ENCODE measurements at places on chromosomes 12 and 14. TPM values are rescaled to one million over a fixed set of nuclear protein-coding genes. Genes with fewer than 3 reads are reported as not detected.

- DNase-seq = no peak
Measured at GRCh38 chr12:117967043-117967442, 1.7 kb downstream of the KSR2 start.

GRCh38 chr12:6605421-6606330 is 1.5 kb downstream of the CHD4 start:
- peak; percentile 38 for DNase-seq

- no peak for DNase-seq
Measured at GRCh38 chr14:96666088-96666487, 131.1 kb upstream of the VRK1 start.

DNA sequence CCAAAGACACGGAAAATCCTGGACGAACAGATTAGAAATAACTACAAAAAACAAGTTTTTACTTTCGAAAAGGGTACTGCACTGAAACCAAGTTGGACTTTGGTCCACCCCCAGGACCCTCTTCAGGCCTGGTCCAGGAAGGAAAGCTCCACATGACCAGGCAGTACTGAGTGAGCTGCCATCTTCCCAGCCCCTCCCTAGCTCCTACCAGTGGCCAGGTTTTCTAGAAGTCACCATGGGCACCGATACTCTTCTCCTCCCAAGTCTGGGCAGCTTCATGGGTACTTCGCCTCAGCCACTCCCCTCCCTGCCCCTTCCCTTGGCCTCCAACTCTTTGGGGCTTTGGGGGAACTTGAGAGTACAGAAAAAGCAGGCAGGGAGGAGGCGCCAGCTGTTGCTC is 6.6 kb downstream of the VAMP1 start:
- no peak for DNase-seq

DNA sequence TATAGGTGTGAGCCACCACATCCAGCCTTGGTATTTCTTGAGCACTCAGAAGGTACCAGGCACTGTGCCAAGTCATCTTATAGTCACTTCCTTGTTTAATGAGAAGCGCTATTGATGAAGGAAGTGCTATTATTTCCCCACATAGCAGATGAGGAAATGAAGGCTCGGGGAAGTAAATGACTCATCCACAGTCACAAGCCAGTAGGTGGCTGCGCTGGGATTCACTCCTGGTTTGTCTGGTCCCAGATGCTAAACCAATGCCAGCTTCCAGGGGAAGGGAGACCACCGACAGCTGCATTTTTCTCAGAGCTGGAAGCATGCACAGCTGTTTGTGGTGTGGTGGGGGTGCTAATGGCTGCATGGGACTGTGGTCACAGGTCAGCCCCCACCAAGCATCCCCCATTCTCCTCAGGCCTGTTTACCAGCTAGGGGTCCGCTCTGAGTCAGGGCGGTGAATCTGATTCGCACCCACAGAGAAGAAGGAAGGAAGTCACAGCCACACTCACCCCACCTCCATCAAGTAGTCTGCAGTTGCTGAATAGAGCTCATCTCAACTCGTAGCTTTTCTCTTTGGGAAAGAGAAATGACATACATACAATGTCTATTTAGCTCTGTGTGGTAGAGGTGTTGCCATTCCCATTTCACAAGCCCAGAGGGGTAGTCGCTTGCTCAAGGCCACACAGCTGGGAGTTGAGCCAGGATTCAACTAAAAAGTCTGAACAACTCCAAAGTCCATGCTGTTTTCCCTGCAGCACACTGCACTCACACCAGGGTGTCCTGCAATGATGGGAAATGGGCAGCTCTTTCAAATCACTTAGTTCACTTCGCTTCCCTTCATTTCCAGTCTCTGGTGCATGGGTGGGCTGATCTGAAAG is 6.3 kb upstream of the LTBP2 start:
- DNase-seq = no peak

DNA sequence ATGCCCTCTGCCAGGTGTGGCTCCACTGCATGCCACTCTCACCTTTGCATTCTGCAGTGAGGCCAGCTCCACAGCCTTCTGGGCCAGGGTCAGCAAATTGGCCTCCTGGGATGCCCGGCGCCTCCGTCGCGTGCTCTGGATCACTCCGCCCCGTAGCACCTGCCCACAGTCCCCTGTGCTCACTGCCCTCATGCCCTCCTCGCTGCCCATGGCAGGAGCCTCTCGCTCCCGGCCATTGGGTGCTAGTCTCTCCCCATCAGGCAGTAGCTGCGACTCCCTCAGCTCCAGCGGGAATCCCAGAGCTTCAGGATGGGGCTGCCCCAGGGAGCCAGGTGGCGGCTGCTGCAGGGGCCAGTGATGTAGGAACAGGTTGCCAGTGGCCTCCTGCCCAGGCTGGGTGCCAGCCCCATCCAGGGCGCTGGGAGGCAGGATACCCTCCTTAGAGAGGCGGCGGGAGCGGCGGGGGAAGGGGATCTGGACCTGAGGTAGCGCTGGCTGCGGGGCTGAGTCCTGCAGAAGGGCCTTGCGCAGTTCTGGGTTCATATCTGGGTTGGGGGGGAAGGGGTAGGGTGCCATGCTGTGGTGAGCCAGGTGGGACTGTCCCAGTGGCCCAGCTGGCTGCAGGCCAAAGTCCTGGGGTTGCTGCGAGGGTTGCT is 24.5 kb upstream of the PNMA1 start:
- no peak for DNase-seq

TAS2R9 gene
- not detected for polyA plus RNA-seq

TMEM30B gene
- polyA plus RNA-seq = 20.0 TPM

SDS gene
- 26.3 TPM for polyA plus RNA-seq

CCDC85C gene
- polyA plus RNA-seq = 7.9 TPM

DAD1 gene
- 237 TPM for polyA plus RNA-seq

Measured in thymus (tissue), 14 donors.